ENCODE measurements at places on chromosomes 13 and 19.

DNA sequence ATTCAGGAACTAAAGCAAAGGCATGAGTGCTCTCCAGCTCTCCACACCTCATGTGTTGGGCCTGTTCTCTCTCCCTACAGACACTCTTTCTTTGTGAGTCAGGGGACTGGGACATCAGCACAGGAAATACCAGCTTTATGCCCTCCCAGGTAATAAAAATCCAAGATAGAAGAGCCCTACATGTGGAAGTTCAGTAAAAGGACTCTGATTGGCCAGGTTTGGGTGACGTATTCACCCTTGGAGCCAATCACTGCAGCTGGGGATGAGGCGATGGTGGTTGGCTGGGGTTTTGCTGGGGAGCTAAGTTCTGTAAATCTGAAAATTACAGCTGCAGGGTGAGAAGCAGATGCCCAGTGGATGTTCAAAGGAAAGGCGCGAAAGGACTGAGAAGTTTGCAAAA lies 32.5 kb downstream of the CCDC70 start:
- DNase-seq, result no peak

DNA sequence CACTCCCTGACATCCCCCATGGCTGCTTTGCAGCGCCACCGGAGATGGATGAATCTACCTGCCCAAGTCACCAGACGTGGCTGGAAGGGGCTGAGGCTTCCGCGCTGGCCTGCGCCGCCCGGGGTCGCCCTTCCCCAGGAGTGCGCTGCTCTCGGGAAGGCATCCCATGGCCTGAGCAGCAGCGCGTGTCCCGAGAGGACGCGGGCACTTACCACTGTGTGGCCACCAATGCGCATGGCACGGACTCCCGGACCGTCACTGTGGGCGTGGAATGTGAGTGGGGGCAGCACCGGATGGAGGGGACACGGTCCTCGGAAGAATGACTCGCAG lies 4.6 kb downstream of the ICAM5 start:
- no peak for DNase-seq

GRCh38 chr13:20303636-20304035 lies 71.5 kb upstream of the GJB6 start:
- peak; percentile 48 for DNase-seq

DNA sequence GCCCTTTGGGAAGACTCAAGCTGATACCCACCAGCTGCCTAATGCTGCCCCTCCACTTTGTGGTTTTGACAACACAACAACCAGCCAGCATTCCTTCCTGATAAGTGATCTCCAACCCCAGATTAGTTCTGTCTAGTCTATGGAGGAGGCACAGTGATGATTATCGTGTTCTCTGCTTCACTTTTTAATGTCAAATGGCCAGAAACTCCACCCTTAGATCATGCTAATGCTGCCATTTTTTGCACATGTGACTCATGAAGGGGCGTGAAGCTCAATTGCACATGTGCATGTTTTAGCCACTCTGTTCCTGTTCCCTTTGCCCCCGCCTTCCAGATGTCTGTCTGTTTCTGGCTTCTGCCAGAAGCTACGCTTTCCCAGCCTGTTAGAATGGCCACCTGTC lies 199.8 kb downstream of the COG6 start:
- no peak for DNase-seq

DNA sequence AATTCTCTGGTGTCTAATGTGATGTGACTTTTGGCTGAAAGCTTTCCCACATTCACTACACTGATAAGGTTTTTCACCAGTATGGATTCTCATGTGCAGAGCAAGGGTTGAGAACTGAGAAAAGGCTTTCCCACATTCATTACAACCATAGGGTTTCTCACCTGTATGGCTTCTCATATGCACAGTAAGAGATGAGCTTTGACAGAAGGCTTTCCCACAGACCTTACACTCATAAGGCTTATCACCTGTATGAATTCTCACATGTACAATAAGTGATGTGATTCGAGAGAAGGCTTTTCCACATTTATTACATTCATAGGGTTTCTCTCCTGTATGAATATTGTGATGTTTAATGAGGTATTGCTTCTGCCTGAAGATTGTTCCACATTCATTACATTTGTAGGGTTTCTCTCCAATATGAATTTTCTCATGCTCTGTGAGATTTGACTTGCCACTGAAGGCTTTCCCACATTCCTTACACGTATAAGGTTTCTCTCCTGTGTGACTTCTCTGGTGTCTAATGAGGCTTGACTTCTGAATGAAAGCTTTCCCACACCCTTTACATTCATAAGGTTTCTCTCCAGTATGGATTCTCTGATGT lies 14.0 kb downstream of the ZNF260 start:
- DNase-seq, result no peak

DNA sequence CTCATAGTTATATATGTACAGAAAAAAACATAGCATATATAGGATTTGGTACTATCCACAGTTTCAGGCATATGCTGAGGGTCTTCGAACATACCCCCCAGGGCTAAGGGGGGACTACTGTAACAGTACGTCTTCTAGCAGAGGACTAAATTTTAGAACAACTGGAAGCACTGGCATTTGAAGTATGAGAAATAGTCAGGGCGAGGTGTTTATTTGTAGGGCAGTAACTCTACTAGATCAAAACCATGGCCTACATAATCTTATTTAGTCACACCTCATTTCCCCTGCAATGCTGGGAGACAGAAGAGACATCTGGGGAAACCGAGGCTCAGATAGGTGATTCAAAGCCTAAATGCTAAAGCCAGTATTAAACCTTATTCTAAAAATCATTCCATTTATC lies 245.6 kb downstream of the DCT start:
- DNase-seq, result no peak

DNA sequence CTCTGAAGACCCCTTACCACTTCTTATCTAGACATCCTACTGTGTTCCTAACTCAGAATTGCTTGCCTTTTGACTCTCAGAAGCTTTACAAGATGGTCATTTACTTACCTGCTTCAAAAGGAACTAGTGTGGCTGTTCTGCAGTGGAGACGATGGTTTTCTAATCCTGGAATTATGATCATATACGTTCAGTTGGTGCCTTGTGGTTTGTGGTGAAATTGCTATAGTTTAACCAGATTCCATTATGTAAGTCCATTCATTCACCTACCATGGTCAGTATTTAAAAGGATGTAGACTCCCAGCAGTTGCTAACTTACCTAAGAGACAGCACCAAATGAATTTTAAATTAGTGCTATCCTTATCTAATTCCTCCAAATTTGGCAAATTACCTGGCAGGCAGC lies 210.9 kb downstream of the SHISA2 start:
- DNase-seq, result no peak

GRCh38 chr13:80690208-80690607 lies 349.3 kb upstream of the SPRY2 start:
- no peak for DNase-seq

GRCh38 chr13:49464621-49465325 lies 20.7 kb downstream of the SETDB2 start:
- no peak for DNase-seq

DNA sequence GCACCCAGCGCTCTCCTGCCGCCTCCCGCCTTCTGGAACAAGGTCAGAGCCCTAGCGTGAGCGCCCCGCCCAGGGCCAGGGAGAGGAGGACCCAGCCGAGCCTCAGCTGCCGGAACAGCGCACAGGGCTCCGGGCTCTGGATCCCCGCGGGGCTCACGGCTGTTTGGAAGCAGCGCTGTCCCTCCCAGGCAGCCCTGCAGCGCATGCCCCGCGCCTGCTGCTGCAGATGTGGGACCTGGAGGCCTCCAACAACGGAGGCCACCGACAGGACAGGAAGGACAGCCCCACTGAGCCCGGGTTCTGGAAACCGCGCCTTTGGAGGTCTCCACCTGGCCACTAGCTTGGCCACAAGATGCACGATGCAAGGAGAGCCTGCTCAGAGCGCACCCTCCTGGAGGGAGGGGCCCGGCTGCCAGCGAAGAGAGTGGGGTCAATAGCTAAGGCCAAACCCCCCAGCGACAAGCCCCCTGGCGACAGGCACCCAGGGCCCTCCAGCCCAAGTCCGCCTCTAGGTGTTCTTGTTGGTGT lies 12.6 kb downstream of the ZSCAN18 start:
- no peak for DNase-seq

DNA sequence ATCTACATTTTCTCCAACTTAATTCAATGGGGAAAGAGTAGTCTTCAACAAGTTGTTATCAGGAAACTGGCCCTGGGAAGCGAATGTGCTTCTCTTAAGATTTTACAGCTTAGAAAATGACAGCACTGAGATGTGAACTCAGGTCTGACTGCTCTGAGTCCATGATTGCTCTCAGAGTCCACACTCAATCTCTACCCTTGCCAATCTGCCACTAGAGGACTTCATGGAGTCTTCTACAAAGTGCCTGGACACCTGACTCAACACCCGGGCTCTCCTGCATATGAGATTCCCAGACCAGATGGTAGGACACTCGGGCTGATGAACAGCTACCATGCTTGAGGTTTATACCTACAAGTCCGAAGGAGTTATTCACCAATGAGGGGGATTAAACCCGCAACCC lies 74.8 kb downstream of the ABCC4 start:
- no peak for DNase-seq

GRCh38 chr19:35595928-35596327 lies 10.0 kb downstream of the PMIS2 start:
- no peak for DNase-seq

GRCh38 chr19:42207767-42208271 lies 9.7 kb downstream of the DEDD2 start:
- peak; percentile 89 for DNase-seq

GRCh38 chr13:59024434-59024833 lies 1139.3 kb downstream of the DIAPH3 start:
- no peak for DNase-seq

DNA sequence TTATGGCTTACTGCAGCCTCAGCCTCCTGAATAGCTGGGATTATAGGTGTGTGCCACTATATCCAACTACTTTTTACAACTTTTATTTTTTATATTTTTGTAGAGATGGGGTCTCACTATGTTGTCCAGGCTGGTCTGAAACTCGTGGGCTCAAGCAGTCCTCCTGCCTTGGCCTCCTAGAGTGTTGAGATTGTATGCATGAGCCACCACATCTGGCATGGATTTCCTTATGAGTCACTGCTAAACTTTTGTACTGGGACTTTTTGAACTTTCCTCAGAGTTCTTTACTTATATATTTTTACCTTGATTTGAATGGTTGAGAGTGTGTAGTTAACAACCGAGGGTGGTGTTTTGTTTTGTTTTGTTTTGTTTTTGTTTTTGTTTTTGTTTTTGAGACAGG lies 33.4 kb downstream of the DNAJC3 start:
- DNase-seq, result no peak

Data from AG20443 (cell line).